ENCODE measurements at places on chromosomes 6 and 20. TPM values are rescaled to one million over a fixed set of nuclear protein-coding genes. Genes with fewer than 3 reads are reported as not detected.

GRCh38 chr6:35426074-35426473 is 26.1 kb upstream of the FANCE start:
- no peak for DNase-seq

DNA sequence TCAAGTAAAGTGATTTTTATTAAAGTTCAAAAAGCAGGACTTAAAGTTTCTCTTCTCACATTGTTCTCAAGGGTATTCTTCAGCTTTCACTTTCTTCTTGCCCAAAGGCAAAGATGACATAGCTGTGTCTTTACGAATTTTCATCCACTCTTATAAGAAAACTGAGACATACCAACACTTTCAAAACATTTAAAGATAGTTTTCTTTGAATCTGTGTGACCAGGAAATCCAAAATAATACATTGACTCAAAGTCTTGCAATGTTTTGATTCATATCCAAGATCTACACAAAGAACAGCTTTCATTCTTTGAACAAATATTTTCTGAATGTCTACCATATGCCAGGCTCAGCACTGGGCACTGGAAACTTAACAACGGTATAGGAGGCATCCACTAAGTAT is 117.9 kb downstream of the SIM1 start:
- DNase-seq: no peak

DNA sequence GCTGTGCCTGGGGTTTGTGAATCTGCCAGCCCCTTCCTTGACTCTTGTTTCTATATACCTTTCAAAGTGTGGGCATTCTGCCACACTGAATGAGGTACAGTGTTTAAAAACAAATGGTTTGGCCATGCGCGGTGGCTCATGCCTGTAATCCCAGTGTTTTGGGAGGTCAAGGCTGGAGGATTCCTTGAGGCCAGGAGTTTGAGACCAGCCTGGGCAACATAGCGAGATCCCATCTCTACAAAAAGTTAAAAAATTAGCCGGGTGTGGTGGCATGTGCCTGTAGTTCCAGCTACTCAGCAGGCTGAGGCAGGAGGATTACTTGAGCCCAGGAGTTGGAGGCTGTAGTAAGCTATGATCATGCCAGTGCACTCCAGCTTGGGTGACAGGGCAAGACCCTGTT is 5.8 kb downstream of the FAM83D start:
- no peak for DNase-seq

- DNase-seq: no peak
These were observed 15.0 kb upstream of the MARCKS start for GRCh38 chr6:113842165-113842564.

DNA sequence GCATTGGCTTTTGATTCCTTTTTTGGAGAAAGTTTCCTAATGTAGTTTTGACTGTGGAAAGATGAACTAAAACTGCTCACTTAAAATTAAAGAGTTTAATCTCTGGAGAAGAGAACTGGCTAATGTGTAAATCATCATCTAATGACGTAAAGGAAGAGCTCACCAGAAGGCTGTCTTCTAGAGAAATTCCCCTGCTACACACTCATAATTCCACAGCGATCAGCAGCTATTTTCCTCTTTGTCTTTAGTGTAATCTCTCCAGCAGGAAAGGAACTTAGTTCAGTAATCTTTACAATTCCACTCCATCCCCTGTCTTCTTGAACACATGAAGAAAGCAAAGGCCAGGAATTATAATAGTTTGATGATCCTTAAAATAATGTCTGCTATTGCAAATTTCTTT is 15.8 kb downstream of the SPTLC3 start:
- DNase-seq: no peak

DNA sequence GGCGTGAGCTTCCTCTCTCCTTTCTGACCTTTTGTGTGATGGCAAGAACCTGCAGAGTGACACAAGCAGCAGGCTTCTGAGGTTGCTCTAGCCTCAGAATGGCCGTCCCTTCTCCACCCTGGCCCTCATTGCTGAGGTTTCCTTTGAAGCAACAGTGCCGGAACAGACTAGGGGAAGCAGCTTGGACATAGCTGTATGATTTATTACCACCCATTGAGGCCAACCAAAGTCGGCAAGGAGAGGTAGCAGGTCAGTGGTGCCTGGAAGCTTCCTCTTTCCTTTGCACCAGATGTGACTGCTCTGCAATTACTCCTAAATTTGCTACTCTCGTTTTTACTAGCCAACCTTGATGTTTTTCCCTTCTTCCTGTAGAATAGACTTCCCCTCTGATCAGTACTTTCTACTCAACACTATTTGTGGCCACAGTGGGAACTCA is 31.4 kb downstream of the PTPN1 start:
- DNase-seq: no peak

DNA sequence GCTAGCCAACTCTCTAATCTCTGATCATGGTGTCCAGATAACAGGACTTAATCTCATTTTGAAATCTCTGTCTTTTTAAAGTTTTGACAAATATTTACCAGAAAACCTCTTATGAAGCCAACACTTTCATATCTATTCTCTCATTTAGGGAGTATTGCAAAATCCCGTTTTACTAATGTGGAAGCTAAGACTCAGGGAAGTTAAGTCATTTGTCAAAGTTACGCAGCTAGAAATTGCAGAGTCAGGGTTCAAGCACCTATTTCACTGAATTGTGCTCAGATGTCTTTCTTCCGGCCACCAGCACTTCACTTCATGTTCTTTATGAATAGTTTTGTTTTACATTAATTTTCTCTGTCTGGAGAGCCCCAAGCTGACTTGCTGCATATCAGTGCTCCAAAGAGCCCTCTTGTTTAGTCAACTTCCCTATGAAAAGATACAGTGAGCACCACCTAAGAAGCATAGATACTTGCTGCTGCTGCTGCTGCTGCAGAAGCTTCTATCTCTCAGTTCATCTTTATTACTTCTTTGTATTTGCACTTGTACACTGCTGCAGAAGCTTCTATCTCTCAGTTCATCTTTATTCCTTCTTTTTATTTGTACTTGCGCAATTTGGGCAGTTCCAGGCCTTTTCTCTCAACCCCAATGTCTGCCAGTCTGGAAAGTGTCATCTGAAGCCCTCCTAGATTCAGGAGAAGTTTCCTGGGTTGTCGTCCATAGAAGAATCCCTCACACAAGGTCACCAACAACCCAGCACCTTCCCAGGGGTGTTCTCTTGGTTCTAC is 329.7 kb downstream of the MAFB start:
- no peak for DNase-seq

The FAXC gene
- 4.9 TPM for total RNA-seq

The PTCHD4 gene
- 1.4 TPM for total RNA-seq
